A549 treated with Hydrocortisone at 1 μM for 4 hours (cell line): ENCODE measurements at places on chromosomes 3 and 15. TPM values are rescaled to one million over a fixed set of nuclear protein-coding genes. Genes with fewer than 3 reads are reported as not detected.

RASSF1 gene
- total RNA-seq, result 16.8 to 20.2 TPM (median 19.1 TPM) in 5 replicates

PARP14 gene
- total RNA-seq, result 7.4 to 11.8 TPM (median 7.9 TPM) in 5 replicates

TNFAIP8L3 gene
- 28.1 to 41.8 TPM (median 34.7 TPM) in 5 replicates for total RNA-seq

ACSBG1 gene
- total RNA-seq, result 0.07 to 0.25 TPM (median 0.17 TPM) in 5 replicates

EXD1 gene
- 0.06 to 0.22 TPM in 2 of 5 replicates, not detected in the others for total RNA-seq

ZNF385D gene
- 0.08 to 0.16 TPM in 2 of 5 replicates, not detected in the others for total RNA-seq

TBCCD1 gene
- total RNA-seq, result 6.0 to 8.0 TPM (median 6.6 TPM) in 5 replicates

USP50 gene
- not detected in 5 replicates for total RNA-seq

PEX5L gene
- total RNA-seq, result not detected in 5 replicates

GOLGA8S gene
- 0.08 to 0.22 TPM (median 0.14 TPM) in 5 replicates for total RNA-seq

EPHA3 gene
- not detected in 5 replicates for total RNA-seq

CIP2A gene
- total RNA-seq, result 14.3 to 22.8 TPM (median 18.9 TPM) in 5 replicates

LRRC3B gene
- not detected in 5 replicates for total RNA-seq

GABRG3 gene
- 0.24 to 0.62 TPM (median 0.48 TPM) in 5 replicates for total RNA-seq

ATP2B2 gene
- 0.03 to 0.12 TPM (median 0.08 TPM) in 5 replicates for total RNA-seq

SELENOT gene
- total RNA-seq, result 94.4 to 112 TPM (median 110 TPM) in 5 replicates

TRPM1 gene
- not detected in 5 replicates for total RNA-seq

GATA2 gene
- 3.7 to 5.6 TPM (median 5.1 TPM) in 5 replicates for total RNA-seq

KBTBD13 gene
- not detected in 5 replicates for total RNA-seq

UROC1 gene
- total RNA-seq, result not detected in 5 replicates

FBXO45 gene
- total RNA-seq, result 6.0 to 8.0 TPM (median 7.1 TPM) in 5 replicates

UQCRC1 gene
- 167 to 233 TPM (median 172 TPM) in 5 replicates for total RNA-seq

SLC6A20 gene
- 0.01 to 0.05 TPM (median 0.03 TPM) in 4 of 5 replicates, not detected in the other for total RNA-seq

CLDN18 gene
- total RNA-seq, result not detected in 5 replicates

GOLGA6A gene
- total RNA-seq, result 0.03 to 0.13 TPM (median 0.12 TPM) in 4 of 5 replicates, not detected in the other

ZDHHC23 gene
- total RNA-seq, result 2.7 to 3.8 TPM (median 3.3 TPM) in 5 replicates

NUDT16 gene
- total RNA-seq, result 9.6 to 12.5 TPM (median 10.2 TPM) in 5 replicates

LYSMD4 gene
- 2.9 to 4.5 TPM (median 4.1 TPM) in 5 replicates for total RNA-seq

CYP11A1 gene
- total RNA-seq, result 0.08 to 0.16 TPM in 2 of 5 replicates, not detected in the others

CASR gene
- total RNA-seq, result not detected in 5 replicates

FAM3D gene
- not detected in 5 replicates for total RNA-seq

MRPL46 gene
- 51.7 to 62.9 TPM (median 57.8 TPM) in 5 replicates for total RNA-seq

LRRN1 gene
- total RNA-seq, result not detected in 5 replicates

PPM1L gene
- 0.37 to 0.91 TPM (median 0.56 TPM) in 5 replicates for total RNA-seq

AGBL1 gene
- not detected in 5 replicates for total RNA-seq

KLHL40 gene
- not detected in 5 replicates for total RNA-seq

CCR9 gene
- total RNA-seq, result 0.03 TPM in 1 of 5 replicates, not detected in the others

POPDC2 gene
- total RNA-seq, result 0.10 to 0.82 TPM (median 0.36 TPM) in 5 replicates

ALDH1L1 gene
- 0.12 to 0.30 TPM (median 0.21 TPM) in 5 replicates for total RNA-seq

ACOX2 gene
- total RNA-seq, result 6.0 to 9.8 TPM (median 8.0 TPM) in 5 replicates

GPR62 gene
- total RNA-seq, result not detected in 5 replicates
